GM12865 (cell line): ENCODE measurements at places on chromosomes 11 and 22.

GRCh38 chr11:66864924-66865697 lies 8.2 kb downstream of the LRFN4 start:
- no peak for DNase-seq

GRCh38 chr11:79447038-79447786 lies 6.4 kb upstream of the TENM4 start:
- no peak for DNase-seq

- no peak for DNase-seq
Measured at GRCh38 chr11:24324211-24324610, 172.6 kb upstream of the LUZP2 start.

DNA sequence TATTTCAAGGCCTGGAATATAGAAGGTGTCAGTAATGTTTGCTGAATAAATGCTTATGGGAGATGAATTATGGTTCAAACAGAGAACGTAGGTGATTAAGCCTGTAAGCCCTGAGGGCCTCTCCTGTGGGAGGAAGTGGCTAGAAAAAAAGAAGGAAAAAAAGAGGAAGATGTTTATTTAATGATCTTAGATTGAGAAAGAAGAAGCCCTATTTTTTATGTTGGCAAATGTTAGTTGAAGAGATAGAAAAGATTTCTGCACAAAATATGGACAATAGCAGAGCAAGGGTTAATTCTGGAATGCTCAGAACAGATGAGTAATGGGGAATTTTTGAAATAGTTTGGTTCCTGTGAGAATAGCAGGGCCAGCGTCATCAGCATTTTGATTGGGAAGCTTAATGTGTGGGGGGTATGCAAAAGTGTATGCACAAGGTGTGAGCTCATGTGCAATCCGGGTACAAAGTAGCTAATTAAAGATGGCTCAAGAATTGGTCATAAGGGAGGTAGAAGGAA lies 95.7 kb downstream of the TEAD1 start:
- DNase-seq: no peak

GRCh38 chr11:114081641-114082414 lies 22.3 kb downstream of the ZBTB16 start:
- DNase-seq: no peak

- DNase-seq: no peak
Measured at GRCh38 chr11:112418438-112418837, 157.8 kb upstream of the PLET1 start.

GRCh38 chr11:72813740-72814285 lies 398 bp upstream of the ATG16L2 start:
- peak; percentile 88 for DNase-seq

DNA sequence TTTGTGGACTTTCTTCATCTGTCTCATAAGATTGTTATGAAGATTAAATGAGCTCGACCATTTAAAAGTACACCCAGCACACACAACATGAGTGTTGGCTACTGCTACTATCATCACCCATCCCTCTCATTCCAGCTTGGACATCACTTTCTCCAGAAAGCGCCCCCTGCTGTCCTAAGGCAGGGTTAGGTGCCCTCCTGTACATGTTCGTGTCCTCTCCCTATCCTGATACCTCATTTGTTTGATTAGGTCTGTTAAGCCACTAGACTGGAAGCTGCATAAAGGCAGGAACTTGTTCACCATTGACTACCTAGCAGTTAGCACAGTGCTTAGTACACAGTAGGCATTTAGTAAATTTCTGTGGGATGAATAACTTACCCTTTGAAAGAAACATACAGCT lies 85.5 kb downstream of the ENTHD1 start:
- peak; percentile 36 for DNase-seq

- DNase-seq: no peak
Measured at GRCh38 chr11:62921573-62922188, 518 bp upstream of the CHRM1 start.

DNA sequence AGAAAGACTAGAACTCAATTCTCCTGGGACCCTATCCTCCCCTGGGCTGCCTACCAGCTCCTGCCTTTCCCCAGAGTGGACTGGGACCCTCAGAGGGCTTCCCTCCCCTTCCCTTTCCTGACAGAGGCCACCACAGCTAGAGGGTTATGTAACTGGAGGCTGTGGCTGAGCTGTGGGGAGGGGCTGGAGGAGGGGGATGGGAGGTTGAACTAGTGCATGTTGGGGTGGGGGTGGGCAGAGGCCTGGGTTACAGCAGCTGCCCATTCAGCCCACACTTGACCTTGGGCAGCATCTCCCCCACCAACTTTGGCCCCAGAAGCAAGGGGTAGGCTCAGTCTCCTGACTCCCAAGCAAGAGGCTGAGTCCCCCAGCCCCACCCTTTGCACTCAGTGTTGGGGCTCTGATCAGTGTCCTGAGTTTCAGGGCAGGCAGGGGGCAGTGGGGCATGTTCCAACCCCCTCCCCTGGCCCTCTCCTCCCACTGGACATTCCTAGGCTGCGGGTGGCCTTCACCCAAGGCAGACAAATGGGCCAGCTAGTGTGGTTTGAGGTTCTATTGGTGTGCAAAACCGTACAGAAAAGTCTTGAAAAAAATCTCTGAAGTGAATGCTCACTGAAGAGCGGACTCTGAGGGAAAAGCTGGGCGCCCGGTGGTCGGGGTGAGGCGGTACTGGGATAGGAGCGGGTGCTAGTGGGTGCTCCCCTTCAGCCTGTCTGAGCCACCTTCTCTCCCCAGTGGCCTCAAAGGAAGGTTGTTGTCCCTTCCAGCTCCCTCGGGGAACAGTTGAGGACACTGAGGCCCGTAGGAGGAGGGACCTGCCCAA lies 3.8 kb downstream of the KCNC1 start:
- no peak for DNase-seq

DNA sequence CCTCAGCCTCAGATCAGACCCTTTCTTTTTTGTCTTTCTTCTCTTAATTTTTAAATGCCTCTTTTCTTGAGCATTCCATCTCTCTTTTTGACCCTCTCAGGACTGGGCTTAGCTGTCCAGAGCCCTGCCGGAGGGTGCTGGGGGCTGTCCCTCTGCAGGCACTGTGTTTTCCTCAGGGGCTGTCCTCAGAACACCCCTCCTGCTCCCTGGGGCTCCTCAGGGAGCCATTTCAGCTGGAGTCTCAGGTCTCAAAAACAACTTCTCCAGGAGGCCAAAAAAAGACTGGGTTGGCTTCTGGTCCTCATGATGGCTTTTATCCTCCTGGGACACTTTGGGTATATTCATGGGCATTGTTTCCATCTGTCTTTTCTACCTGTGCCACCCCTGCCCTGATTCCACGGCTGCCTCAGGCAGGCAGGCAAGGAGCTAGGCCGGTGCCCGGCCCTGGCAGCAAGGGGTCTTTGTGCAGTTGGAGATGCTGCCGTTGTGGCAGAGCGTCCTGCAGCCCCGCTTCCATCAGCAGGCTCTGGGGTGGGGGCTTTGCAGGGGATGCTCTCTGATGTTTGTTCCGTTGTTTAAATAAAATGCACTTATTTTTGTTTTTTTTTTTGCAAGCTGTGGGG lies 85.1 kb downstream of the CEP164 start:
- DNase-seq: no peak

DNA sequence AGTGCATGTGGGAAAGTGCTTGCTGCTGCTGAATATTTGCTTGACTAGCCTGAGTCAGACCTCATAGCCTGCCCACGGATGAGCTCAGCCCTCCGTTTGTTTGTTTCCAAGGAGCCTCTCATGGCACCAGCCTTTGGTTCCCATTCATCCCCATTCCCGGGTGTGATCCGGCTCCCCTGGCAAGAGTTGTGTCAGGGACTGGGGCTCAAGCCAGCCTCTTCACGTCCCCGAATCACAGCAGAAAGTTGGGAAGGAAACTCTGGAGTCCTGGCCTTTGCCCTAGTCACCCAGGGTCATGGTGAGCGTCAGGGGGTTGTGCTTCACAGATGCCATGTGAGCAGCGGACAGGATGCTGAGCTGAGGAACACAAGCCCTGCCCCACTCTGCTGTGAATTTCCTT lies 13.8 kb downstream of the SEC14L3 start:
- no peak for DNase-seq

GRCh38 chr11:76291576-76292526 lies 85.5 kb upstream of the WNT11 start:
- peak; percentile 43 for DNase-seq

GRCh38 chr11:45385844-45386243 lies 99.7 kb upstream of the SYT13 start:
- no peak for DNase-seq

- DNase-seq: no peak
Measured at GRCh38 chr11:9594267-9595046, 21.0 kb downstream of the WEE1 start.

DNA sequence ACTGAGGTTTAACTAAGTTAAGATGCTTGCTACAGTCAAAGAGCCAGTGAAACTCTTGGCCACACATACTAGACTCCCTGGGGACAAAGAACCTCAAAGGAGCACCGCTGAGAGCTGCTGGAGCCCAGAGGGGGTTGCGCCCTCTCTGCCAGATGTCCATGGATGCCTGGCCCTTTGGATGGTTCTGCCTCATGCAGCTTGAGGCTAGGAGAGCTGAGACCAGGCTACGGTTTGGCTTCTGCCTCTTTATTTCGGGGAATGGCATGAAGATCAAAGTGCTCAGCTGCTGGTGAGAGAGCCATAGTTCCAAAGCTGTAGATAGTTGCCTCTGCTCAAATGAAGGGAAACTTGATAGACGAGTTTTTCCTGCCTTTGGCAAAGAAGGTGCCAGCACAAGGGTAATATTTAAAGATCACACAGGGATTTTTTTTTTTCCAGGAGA lies 43.0 kb downstream of the RASSF10 start:
- peak; percentile 11 for DNase-seq

GRCh38 chr22:45975164-45976161 lies 1.5 kb downstream of the WNT7B start:
- DNase-seq: no peak

DNA sequence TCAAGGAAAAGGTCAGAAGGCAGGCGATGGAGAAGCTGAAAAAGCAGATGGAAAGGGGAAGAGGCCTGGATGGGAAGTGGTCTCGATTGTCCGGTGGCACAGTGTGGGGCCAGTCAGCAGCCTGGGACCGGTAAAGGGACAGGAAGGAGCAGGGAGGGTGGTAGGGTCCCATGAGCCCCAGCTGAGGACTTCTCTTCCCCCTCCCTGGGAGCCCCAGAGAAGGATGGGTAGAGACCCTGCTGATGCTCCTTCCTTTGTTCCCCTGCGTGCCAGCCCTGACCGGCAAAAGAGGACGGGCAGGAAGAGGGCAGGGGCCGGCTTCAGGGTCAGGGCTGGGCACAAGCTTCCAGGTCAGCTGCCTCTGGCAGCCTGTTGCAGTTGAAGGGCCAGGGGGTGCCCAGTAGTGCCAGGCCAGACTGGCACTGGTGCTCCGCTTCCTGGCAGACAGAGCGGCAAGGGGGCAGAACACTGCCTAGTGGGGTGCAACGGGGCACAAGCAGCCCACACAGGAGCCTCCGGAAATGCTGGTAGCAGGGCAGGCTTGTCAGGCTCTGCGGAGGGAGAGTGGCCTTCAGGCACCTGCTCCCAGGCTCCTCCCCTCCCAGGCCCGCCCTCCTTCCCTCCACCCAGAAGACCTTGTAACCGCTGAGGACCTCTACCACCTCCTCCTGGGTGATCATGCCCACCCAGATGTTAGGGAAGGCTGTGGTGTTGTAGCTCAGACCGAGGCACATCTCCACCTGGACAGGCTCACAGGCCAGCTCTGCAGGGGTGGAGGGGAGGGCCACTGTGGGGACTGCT lies 739 bp upstream of the C1QTNF5 start:
- DNase-seq: no peak

DNA sequence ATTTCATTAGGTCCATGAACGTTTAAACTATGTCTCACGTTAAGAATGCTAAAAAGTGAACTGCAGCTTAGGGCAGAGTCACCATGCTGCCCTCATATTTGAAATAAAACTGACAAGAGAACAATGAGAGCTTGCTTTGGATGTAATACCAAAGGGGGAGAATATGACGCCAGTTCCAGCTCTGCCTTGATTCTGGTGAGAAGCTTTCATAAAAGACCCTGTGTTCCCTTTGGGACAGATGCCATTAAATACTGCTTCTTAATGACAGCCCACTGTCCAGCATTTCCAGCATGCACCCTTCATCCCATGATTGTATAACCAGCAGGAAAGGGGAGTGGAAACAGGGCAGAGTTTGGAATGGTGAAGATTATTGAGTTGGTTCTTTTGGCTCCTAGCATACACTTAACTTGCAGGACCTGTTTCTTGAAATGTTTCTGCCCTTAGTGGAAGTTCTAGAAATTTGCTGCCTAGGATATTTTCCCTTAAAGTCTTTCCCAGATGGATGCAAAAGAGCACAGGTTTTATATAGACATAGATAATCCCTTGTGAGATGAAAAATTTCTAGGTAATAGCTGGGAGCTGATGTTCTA lies 139.3 kb upstream of the LDLRAD3 start:
- no peak for DNase-seq

DNA sequence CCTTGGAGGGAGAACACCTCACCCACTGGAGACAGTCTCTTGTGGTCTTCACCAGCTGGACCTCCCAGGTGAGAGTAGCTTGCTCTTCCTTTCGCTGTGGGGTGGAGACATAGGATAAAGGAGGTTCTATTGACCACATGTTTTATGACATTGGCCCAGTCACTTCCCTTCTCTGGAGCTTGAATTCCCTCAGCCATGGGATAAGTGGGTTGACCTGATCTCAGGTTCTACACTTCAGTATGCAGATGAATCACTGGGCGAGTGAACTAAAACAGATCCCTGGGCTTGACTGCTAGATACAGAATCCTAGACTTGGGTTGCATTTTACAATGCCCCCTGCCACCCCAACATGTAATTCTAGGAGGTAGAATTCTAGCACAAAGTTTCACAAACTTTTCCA lies 54.8 kb upstream of the PRSS23 start:
- no peak for DNase-seq

DNA sequence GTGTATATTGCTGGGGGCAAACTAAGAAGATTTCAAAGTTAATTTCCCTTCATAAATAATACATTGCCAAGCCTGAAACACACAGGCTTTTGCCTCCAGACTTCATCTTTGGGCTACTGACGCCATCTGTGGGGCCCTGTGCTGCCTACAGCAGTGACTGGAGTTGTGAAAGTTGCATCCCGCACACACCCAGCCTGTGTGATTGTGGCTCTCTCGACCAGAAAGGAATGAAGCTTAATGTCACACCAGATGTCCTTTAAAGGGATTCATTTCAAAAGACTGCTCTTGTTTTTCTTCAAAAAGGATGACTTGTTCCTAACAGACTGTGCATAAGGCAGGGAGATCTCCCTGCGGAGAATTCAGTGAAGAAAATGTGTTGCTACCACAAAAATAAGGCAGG lies 210.5 kb downstream of the FAM181B start:
- DNase-seq: no peak

DNA sequence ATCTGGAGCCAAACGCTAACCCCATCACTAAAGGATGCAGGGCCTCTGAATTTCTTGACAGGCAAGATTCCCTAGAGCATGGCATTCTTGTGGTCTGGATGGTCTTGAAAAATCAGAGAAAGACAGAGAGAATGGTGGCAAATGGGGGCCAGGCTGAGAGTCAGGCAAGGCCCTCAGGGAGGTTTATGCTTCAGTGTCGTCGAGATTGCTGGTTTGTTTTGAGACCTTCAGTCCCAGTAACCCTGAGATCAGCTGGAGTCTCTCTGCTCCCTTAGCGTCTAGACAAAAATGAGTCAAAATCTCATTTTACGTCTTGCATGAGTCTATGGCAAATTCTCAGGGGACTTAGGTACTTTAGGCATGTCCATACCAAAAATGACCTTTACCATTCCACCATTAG lies 539.3 kb downstream of the SOX6 start:
- no peak for DNase-seq

GRCh38 chr11:128690665-128691101 lies 3.2 kb upstream of the FLI1 start:
- DNase-seq: no peak
